ENCODE measurements at places on chromosomes 12 and 14.

- no peak for DNase-seq
Measured at GRCh38 chr12:1170411-1170810, 179.4 kb downstream of the ERC1 start.

DNA sequence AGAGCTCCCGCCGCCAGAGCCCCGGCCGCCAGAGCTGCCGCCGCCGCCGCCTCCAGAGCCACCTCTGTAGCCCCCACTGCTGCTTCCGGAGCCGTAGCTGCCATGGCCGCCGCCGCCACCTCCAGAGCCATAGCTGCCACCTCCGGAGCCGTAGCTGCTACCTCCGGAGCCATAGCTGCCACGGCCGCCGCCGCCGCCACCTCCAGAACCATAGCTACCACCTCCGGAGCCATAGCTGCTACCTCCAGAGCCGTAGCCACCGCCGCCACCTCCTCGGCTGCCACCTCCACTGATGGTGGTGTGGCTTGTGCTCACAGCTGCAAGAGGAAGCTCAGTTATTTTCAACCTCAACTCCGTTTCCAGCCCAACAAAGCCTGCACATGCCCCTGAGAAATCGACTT, 4.9 kb downstream of the KRT1 start:
- no peak for DNase-seq

- no peak for DNase-seq
Measured at GRCh38 chr12:22743700-22744099, 118.7 kb downstream of the ETNK1 start.

DNA sequence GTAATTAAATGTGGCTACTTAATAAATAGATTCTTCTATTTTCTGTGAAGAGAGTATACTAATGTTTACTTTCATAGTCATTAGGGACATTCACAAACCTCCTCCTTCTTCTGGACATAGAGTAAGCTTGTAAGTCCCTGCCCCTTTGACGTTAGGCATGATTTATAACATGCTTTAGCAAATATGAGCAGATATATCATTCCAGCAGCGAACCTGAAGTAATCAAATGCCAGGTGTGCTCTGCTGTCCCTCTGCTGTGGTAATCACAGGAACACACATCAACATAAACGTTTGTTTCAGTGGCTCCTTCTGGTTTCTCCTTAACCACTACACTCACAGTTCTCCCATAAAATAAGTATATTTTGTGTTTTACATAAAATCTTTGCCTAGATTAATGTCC, 961.8 kb downstream of the FLRT2 start:
- peak; percentile 12 for DNase-seq

GRCh38 chr14:45940318-45940717, 687.3 kb upstream of the MIS18BP1 start:
- DNase-seq = no peak

GRCh38 chr12:91804533-91804932, 341.1 kb downstream of the BTG1 start:
- DNase-seq = no peak

GRCh38 chr12:124779161-124780141, 84.2 kb downstream of the SCARB1 start:
- DNase-seq = no peak

- DNase-seq = no peak
Measured at GRCh38 chr12:106527356-106527755, 55.4 kb upstream of the RFX4 start.

- peak; percentile 0 for DNase-seq
Measured at GRCh38 chr12:34402228-34402898, 380.1 kb downstream of the ALG10 start.

DNA sequence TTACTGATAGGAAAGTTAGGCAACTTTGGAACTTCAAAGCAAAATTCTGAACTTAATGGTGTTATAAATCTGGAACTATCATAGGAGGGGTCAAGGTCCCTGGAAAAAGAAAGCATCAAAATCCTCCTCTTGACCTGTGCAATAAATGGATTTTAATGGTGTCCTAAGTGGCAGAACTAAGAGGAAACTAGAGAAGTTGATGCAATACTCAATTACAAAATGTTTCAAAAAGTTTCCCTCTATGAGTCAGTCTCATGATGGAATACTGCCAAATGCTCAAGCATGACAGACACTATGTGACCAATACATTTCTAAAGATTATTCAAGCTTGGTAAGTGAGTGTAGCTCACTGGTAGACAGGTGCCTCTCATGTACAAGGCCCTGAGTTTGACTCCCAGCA, 47.7 kb upstream of the ERGIC2 start:
- DNase-seq = no peak

GRCh38 chr12:129083121-129083840, 230.0 kb downstream of the GLT1D1 start:
- DNase-seq = no peak
